Activated CD8-positive, alpha-beta memory T cell treated with anti-CD3 and anti-CD28 coated beads for 1 hour (primary cell): ENCODE measurements at places on chromosomes 11 and 22.

DNA sequence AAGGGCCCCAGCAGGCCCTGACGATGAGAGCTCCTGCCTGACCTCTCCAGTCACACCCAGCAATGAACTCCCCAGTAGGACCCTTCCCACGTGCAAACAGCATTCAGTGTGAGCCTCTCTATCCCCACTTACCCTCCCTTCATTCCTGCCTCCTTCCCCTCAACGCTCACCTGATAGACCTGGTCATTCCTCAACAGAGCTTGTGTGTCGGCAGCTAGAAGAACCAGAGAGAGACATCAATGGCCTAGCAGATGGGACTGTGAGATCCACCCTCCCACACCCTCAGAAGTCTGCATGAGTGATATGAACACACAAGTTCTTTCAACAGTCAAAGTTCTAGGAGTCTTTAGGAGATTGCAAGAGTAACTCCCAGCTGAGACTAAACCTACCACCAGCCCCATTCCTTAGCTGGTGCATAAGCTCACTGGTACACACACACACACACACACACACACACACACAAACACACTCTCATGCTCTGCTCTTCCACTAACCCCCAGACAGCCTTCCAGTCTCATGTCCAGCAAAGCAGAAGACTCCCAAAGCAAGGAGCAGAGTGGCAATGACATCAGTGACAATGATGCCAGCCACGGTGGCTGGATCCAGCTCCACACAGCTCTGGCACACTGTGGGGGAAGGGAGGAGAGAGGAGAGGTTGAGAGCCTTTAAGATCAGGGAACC is 3.1 kb downstream of the CD3D start:
- no peak for DNase-seq

- DNase-seq: no peak
Measured at GRCh38 chr11:116911976-116912734, 74.7 kb upstream of the APOA1 start.

- no peak for DNase-seq
Measured at GRCh38 chr11:122422682-122423081, 232.8 kb upstream of the UBASH3B start.

GRCh38 chr22:20495861-20496681 is 476 bp upstream of the KLHL22 start:
- DNase-seq: peak; percentile 91

- DNase-seq: no peak
Measured at GRCh38 chr11:124898263-124898680, 607 bp upstream of the ROBO4 start.
